ENCODE measurements at places on chromosomes 2 and 18.

GRCh38 chr2:174951745-174952144 lies 53.4 kb downstream of the CHN1 start:
- DNase-seq: no peak

- DNase-seq: peak; percentile 45
Observed at GRCh38 chr2:135473567-135473966, 57.5 kb downstream of the ZRANB3 start.

DNA sequence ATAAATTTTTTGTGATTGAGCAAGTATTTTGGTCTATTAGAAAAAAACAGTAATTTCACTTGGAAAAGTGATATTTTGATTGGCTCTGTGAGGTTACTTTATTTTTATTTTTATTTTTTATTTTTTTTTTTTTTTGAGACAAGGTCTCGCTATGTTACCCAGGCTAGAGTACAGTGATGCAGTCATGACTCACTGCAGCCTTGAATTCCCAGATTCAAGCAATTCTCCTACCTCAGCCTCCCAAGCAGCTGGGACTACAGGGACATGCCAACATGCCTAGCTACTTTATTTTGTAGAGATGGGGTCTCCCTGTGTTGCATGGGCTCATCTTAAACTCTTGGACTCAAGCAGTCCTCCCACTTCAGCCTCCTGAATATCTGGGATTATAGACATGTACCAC lies 60.9 kb upstream of the MGAT5 start:
- DNase-seq: peak; percentile 46

DNA sequence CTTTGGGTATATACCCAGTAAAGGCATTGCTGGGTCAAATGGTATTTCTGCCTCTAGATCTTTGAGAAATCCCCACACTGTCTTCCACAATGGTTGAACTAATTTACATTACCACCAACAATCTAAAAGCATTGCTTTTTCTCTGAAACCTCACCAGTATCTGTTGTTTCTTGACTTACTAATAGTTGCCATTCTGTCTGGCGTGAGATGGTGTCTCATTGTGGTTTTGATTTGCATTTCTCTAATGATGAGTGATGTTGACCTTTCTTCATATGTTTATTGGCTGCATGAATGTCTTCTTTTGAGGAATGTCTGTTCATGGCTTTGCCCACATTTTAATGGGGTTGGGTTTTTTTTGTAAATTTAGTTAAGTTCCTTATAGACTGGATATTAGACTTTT lies 382.6 kb upstream of the ZNF804A start:
- no peak for DNase-seq

- no peak for DNase-seq
Observed at GRCh38 chr2:5472673-5473072, 219.5 kb upstream of the SOX11 start.

- DNase-seq: no peak
Observed at GRCh38 chr2:220789961-220790360, 782.1 kb downstream of the EPHA4 start.

DNA sequence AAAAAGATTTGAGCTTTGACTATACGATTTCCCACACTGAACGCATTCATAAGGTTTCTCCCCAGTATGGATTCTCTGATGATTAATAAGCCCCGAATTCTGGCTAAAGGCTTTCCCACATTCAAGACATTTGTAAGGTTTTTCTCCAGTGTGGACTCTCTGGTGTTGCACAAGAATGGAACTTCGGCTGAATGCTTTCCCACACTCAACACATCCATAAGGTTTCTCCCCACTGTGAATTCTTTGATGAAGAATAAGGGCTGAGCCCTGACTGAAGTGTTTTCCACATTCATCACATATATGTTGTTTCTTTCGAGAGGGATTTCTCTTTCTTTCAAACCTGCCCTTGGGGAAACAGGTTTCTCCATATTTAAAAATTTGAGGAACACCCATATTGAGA lies 6.9 kb downstream of the ZNF24 start:
- DNase-seq: peak; percentile 86

Measured in suppressor macrophage treated with lipopolysaccharide for 1 hour (primary cell).